ENCODE measurements at places on chromosomes 2 and 18.

GRCh38 chr2:130286983-130287655 is 55.6 kb upstream of the IMP4 start:
- no peak for DNase-seq

DNA sequence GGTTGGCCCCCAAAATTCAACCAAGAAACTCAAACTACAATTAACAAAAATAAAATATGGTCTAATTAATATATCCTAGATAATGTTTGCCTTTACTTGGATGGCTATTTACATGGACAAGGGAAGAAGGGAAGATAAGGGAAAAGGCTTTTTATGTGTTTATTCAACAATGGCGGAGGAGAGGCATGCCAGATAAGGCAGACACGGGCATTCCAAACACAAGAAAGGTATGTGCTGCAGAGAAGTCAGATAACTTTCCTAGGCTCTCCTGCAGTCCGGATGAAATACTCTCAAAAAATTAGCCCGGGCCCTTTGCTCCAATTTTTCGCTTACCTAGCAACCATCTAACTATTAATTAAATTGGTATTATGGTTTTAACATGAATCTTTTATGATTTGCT is 5.1 kb upstream of the TTR start:
- no peak for DNase-seq

GRCh38 chr18:14975431-14975830 is 227.5 kb downstream of the ANKRD30B start:
- no peak for DNase-seq

- no peak for DNase-seq
Observed at GRCh38 chr18:50726960-50727589, 92.7 kb downstream of the MRO start.

- DNase-seq, result no peak
Observed at GRCh38 chr18:24868311-24868710, 407.9 kb downstream of the HRH4 start.

All from hypothalamus (tissue), 51 donors.